ENCODE measurements at places on chromosomes 4 and X.

DNA sequence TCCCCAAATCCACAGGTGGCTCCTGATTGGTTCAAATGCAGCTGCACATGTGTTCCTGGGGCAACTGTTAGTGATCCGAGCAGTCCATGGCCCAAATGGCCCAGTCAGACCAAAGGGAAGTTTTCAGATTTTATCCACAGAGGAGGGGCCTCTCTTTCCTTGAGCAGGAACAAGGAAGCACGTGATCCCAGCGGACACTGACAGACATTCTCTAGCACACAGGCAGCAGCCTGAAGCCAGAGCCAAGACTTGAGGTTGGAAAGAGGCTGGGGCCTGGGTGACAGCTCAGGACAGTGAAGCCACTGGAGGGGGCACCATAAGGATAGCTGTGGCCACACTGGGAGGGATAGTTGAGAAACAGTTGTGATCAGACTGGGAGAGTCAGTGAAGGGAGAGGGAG, 3.5 kb upstream of the ZFP92 start:
- no peak overlapping the region for H3K4me3 ChIP-seq
- H3K27ac ChIP-seq, result no peak overlapping the region
- no peaks in the 10 kb centered on the region for H3K27me3 ChIP-seq
- no peaks in the 10 kb centered on the region for H3K36me3 ChIP-seq
- H3K4me1 ChIP-seq, result peaks cover 8% of the 10 kb centered on the region
- no peak for DNase-seq

- no peak for DNase-seq
- H3K27ac ChIP-seq, result no peak overlapping the region
- no peaks in the 10 kb centered on the region for H3K27me3 ChIP-seq
- H3K4me1 ChIP-seq, result no peaks in the 10 kb centered on the region
These were observed 22.5 kb downstream of the C4orf46 start for GRCh38 chr4:158649111-158649680.

GRCh38 chrX:45748369-45748774, 547.7 kb upstream of the DIPK2B start:
- H3K36me3 ChIP-seq, result no peaks in the 10 kb centered on the region
- H3K27me3 ChIP-seq, result no peaks in the 10 kb centered on the region
- no peak for DNase-seq
- no peak overlapping the region for H3K4me3 ChIP-seq

- H3K4me1 ChIP-seq, result no peaks in the 10 kb centered on the region
- H3K27ac ChIP-seq, result no peak overlapping the region
- no peak overlapping the region for H3K4me3 ChIP-seq
- H3K27me3 ChIP-seq, result no peaks in the 10 kb centered on the region
- DNase-seq, result no peak
These were observed 21.1 kb downstream of the ZBTB49 start for GRCh38 chr4:4311193-4311592.

DNA sequence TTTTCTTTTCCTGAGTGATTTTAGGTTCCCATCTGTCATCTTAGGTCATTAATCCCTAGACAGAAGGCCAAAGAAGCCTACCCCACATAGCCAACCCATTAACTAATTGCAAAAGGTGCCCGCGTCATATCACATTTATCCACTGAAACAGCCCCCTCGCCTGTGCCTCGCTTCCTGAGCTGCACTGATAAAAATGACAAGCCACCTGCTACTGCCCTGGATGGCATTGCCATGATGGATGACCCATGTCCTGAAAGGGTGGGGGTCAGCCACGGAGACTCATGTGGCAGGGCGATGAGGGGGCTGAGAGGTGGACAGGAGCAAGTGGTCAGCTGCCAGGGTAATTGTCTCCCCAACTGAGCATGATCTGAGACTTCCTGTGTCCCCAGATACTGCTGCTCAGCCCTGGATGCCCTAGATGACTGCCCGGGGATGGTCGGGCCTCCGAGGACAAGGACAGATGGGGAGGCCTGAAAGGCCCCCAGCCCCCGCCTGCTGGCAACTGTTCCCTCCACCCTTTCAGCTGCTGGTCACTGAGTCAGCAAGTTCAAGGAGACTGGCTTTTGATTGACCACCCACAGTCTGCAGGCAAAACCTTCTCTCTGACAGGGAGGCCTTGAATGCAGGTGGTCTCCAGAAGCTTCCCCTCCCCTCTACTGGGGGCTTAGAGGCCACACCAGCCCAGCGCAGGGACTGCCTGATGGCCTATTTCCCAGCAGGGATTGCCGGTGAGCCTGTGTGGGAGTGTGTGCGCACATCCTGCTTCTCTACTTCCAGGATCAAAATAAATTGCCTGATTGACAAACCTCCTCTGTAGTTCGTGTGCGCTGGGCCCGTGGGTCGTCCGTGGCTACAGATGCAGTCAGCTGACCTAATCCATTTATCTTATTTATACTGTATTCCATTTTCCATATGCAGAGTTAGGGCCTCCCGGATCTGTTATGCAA, 496.3 kb downstream of the BCOR start:
- no peaks in the 10 kb centered on the region for H3K4me1 ChIP-seq
- H3K36me3 ChIP-seq, result no peaks in the 10 kb centered on the region
- no peaks in the 10 kb centered on the region for H3K27me3 ChIP-seq
- DNase-seq, result no peak
- no peak overlapping the region for H3K27ac ChIP-seq

GRCh38 chrX:52216541-52216940, 31.9 kb downstream of the MAGED4 start:
- no peak overlapping the region for H3K27ac ChIP-seq
- H3K36me3 ChIP-seq, result no peaks in the 10 kb centered on the region
- H3K4me3 ChIP-seq, result no peak overlapping the region
- DNase-seq, result no peak
- H3K4me1 ChIP-seq, result no peaks in the 10 kb centered on the region
- no peaks in the 10 kb centered on the region for H3K27me3 ChIP-seq

GRCh38 chrX:104427073-104427472, 138.9 kb upstream of the IL1RAPL2 start:
- no peak for DNase-seq
- no peaks in the 10 kb centered on the region for H3K27me3 ChIP-seq
- no peaks in the 10 kb centered on the region for H3K36me3 ChIP-seq
- no peak overlapping the region for H3K4me3 ChIP-seq

- no peaks in the 10 kb centered on the region for H3K36me3 ChIP-seq
- no peaks in the 10 kb centered on the region for H3K4me1 ChIP-seq
- H3K27me3 ChIP-seq, result no peaks in the 10 kb centered on the region
- no peak overlapping the region for H3K4me3 ChIP-seq
- H3K27ac ChIP-seq, result no peak overlapping the region
- DNase-seq, result no peak
These were observed 1402.4 kb downstream of the FAM133A start for GRCh38 chrX:95076449-95076848.

DNA sequence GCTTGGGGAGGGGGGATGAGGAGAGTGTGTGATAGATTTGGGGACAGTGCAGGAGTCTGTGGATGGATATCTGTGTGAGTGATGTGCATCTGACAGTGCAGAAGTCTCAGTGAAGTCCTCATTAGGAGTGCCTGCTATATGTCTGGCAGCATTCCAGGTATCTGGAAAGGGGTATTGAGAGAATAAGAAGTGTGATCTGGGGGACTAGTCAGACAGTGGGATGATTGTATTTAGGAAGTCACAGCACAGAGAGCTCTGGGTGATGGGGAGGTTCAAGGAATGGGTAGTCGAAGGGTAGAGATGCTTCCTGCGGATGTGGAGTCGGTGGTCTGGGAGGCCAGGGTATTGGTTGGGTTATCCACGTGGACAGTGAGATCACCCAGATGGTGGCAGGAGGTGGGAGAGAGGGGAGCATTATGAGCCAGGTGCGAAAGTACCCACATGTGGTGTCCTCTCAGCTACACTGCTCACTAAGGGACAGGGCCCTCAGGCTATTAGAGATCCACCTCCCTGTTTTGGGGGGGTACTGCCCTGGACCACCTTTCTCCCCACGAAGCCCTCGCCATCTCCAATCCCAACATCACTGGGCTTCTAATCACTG, 9.8 kb downstream of the MAGED2 start:
- H3K4me1 ChIP-seq, result no peaks in the 10 kb centered on the region

DNA sequence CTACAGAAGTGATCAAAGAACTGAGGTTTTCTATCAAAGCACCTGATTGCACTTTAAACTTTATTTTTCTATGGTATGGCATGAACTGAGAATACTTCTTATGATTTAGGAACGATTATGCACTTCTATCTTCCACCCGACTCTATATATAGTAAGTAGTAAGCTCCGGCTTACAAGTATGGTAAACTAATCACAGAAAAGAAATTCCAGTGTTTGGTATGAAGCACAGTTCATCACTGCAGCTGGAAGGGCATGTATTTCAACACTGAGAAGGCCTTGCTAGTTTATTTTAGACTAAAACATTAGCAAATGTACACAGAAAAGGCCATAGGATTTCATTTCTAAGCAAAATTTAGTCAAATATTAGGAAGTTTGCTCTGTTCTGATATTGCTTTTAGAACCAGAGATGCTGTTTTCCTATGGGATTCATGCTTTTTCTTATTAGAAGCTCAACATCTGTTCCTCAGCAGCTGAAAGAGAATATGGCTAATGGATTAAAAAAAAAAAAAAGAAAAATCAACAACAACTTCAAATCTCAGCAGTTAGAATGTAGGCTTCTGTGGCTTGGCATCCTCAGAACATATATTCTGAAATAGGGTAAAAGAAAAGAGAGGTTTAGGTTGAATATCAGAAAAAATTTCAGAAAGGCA, 273.5 kb downstream of the C4orf33 start:
- no peaks in the 10 kb centered on the region for H3K36me3 ChIP-seq
- no peaks in the 10 kb centered on the region for H3K27me3 ChIP-seq
- no peak overlapping the region for H3K4me3 ChIP-seq
- DNase-seq, result no peak

DNA sequence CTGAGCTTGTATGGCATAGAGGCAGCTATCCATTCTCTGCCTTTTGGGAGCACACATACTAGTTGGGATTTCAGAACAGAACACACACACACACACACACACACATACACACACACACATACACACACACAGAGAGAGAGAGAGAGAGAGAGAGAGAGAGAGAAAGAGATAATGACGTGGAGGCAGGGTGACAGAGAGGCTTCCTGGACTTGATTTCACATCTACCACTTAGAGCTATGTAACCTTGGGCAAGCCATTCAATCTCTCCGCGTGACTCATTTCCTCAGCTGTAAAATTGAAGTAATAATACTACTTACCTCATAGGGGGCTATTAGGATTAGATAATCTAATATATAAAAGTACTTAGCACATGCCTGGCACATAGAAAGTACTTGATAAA, 12.3 kb upstream of the GRIA3 start:
- no peak for DNase-seq
- H3K36me3 ChIP-seq, result no peaks in the 10 kb centered on the region
- no peaks in the 10 kb centered on the region for H3K4me1 ChIP-seq
- no peak overlapping the region for H3K4me3 ChIP-seq
- no peak overlapping the region for H3K27ac ChIP-seq

- peaks cover 6% of the 10 kb centered on the region for H3K4me1 ChIP-seq
- H3K27ac ChIP-seq, result no peak overlapping the region
- no peak overlapping the region for H3K4me3 ChIP-seq
- no peaks in the 10 kb centered on the region for H3K27me3 ChIP-seq
- no peaks in the 10 kb centered on the region for H3K36me3 ChIP-seq
These were observed 86.8 kb downstream of the ABLIM2 start for GRCh38 chr4:8071766-8072165.

- no peaks in the 10 kb centered on the region for H3K27me3 ChIP-seq
- no peak overlapping the region for H3K4me3 ChIP-seq
- no peak for DNase-seq
- H3K36me3 ChIP-seq, result no peaks in the 10 kb centered on the region
- no peaks in the 10 kb centered on the region for H3K4me1 ChIP-seq
These were observed 64.4 kb downstream of the ASMT start for GRCh38 chrX:1679238-1679637.

DNA sequence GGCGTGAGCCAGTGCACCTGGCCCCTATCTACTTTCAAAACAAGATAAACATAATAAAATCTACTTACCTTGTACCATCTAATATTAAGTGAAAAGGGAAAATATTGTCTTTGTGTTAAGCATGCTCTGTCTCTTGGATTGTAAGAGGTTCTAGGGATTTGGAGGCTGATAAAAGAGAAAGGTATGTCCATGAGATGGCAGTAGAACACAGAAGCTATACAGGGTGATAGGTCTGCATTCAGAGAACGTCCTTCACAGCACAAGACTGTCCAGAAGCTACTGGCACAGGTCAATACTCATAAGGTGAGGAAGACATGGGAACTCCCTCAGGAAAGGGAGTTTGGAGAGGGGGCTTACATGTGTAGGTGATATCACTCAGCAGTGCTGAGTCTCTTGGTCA, 135.5 kb downstream of the TMEM47 start:
- H3K27ac ChIP-seq, result no peak overlapping the region
- no peak for DNase-seq
- no peak overlapping the region for H3K4me3 ChIP-seq
- no peaks in the 10 kb centered on the region for H3K4me1 ChIP-seq
- H3K27me3 ChIP-seq, result no peaks in the 10 kb centered on the region
- no peaks in the 10 kb centered on the region for H3K36me3 ChIP-seq

DNA sequence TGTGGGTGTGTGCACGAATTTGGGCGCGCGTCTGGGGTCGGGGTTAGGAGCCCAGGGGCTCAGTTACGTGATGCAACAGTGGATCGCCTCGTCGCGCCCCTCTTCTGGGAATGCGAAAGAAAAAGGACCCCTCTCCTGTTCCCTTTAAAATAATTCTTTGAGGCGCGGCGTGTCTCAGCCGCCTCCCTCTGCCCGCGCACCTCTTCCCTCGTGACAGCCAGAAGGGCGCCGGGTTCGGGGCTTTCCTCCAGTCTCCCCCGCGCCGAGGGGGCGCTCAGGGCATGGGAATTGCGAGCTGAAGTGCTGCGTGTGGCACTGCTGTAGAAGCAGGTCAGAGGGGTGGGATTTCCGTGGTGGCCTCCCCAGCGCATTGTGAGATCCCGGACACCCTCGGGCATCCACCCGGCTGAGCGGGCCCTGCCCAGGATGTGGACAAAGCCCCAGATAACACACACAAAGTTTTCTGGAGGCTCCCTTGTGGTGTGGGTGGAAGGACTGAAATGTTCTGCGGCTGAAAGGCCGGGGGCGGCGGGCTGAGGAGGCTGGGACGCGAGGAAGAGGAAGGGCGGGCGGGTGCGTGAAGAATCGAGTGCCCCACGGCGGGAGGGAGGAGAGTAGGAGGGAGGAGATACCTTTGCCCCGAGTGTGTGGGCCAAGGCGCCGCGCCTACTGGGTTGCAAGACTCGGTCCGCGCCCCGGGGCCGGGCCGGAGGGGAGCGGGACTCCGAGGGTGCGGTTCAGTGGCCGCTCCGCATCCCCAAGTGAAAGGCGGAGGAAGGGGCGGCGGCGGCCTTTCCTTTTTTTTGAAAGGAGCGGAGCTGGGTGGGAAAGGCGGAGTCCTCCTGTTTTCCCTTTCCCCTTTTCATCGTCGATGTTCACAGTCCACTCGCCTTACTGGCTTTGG, 752 bp downstream of the SEPTIN11 start:
- no peak for DNase-seq
- peaks cover 38% of the 10 kb centered on the region for H3K4me1 ChIP-seq
- peak overlapping the region; percentile 76 for H3K4me3 ChIP-seq
- no peaks in the 10 kb centered on the region for H3K27me3 ChIP-seq
- H3K27ac ChIP-seq, result peak overlapping the region; percentile 85
- H3K36me3 ChIP-seq, result no peaks in the 10 kb centered on the region

DNA sequence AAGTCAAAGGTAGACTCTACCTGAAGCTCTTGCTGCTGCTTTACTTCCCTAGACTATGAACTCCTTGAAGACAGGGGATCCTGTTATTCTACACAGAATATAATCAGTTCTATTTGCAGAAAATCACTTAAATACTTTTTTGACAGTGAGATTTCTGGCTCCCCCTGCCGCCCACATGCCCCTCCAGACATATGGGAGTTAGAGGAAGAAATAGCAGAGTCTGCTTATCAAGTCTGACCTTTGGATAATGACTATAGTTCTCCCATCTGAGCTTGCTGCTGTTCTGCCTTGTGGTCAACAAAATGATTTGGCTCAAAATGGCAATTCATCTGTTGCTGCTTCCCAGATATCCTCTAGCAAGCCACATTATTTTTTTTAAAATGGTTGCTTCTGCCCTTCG, 101.1 kb downstream of the ENOX2 start:
- H3K4me1 ChIP-seq, result no peaks in the 10 kb centered on the region
- H3K27me3 ChIP-seq, result no peaks in the 10 kb centered on the region
- no peaks in the 10 kb centered on the region for H3K36me3 ChIP-seq
